Mammary epithelial cell (primary cell): ENCODE measurements at places on chromosomes 13 and 19.

- no peak for DNase-seq
Measured at GRCh38 chr19:43687660-43687997, 17.7 kb upstream of the PLAUR start.

- no peak for DNase-seq
Measured at GRCh38 chr13:37685206-37685605, 86.6 kb upstream of the POSTN start.

- no peak for DNase-seq
Measured at GRCh38 chr19:50460161-50460765, 16.0 kb upstream of the EMC10 start.

- peak; percentile 75 for DNase-seq
Measured at GRCh38 chr19:3276341-3276799, 51.9 kb downstream of the CELF5 start.

GRCh38 chr19:41362143-41362847 is 1.7 kb downstream of the B9D2 start:
- DNase-seq, result no peak

- DNase-seq, result peak; percentile 72
Measured at GRCh38 chr19:47697863-47698609, 15.2 kb upstream of the EHD2 start.

GRCh38 chr13:43758834-43759233 is 27.9 kb downstream of the ENOX1 start:
- no peak for DNase-seq

GRCh38 chr19:41427647-41428480 is 690 bp upstream of the B3GNT8 start:
- DNase-seq, result no peak

DNA sequence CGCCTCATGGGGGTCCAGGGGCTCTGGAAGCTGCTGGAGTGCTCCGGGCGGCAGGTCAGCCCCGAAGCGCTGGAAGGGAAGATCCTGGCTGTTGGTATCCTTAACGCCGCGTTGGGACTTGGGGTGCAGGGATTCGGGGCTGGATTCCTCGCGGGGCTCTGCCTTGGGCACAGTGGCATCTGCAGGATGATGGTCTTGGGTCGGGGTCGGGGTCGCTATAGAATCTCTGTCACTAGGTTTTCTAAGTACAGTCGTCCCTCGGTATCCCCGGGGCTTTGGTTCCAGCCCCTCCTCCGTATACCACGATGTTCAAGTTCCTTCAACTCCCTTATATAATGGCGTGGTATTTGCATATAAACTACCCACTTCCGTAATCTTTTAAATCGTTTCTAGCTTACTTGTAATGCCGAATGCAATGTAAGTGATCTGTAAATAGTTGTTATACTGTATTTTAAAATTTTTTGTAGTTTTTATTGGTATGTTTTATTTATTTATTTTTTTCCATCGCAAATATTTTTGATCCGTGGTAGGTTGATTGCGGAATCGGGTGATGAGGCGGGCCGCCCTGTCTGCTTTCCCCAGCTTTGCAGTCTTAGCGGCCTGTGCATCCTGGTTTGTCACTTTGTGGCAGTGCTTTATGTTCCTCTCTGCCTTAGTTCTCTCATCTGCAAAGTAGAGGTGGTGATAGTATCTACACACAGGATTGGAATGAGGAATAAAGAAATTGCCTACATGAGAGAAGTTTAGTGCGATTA is 606 bp downstream of the ERCC5 start:
- DNase-seq, result peak; percentile 35

DNA sequence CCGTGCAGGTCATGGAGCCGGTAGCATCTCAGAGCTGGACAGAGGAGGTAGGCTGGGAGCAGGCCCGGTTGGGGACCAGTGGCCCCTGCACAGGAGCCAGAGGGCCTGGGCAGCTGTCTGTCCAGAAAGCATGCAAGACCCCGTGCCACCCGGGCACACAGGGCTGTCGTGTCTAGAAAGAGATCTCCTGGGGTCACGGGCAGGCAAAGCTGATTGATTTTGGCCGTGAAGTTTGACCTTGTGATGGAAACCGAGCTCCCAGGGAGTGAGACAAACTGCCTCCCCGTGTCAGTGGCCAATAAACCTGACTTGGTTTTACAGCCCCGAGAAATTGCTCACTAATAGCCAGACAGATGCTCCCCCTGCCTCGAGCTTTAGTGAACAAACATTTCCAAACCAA is 98.8 kb downstream of the KDM4B start:
- DNase-seq, result no peak

- no peak for DNase-seq
Measured at GRCh38 chr19:58010507-58010906, 7.9 kb upstream of the ZNF606 start.

GRCh38 chr13:95560387-95560786 is 7.9 kb downstream of the CLDN10 start:
- no peak for DNase-seq

DNA sequence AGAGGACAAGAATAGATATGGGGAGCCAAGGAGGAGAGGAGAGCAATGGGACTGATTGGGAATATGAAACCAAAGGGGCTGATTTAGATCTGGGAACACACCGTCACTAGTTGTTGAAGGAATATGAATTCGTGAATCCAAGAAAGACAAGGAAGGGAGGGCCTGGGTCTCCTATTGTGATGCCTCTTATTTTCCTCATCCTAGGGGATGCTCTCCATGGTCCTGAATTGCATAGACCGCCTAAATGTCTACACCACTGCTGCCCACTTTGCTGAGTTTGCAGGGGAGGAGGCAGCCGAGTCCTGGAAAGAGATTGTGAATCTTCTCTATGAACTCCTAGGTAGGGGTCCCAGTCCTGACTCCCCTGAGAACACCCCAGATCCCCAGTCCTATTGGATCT is 21.5 kb downstream of the RYR1 start:
- no peak for DNase-seq

- no peak for DNase-seq
Measured at GRCh38 chr13:100461309-100462030, 127.1 kb downstream of the GGACT start.

GRCh38 chr13:98083936-98084335 is 59.0 kb upstream of the FARP1 start:
- DNase-seq, result peak; percentile 16

- no peak for DNase-seq
Measured at GRCh38 chr13:95552539-95553441, at the start of gene CLDN10. CLDN10 (plus strand) TSS chr13:95552720; CDS start chr13:95552754, 34 bp downstream.

DNA sequence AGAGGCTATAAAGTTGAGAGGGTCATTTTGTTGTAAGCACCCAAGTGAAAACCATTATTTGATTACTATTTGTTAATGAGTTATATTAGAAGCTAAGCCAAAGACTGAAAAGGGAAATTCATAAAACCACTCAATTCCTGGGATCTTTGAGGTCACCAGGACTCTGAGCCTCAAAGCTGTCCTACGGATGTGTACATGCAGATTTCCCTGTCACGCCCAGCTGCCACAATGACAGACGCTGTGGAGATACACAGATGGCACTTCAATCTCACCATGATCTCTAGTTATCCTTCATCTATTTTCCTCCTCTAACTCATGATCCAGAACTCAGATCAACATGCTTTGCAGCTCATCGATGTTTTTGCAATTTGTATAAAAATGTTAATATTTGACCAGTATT is 403.5 kb upstream of the MIR17HG start:
- DNase-seq, result no peak

DNA sequence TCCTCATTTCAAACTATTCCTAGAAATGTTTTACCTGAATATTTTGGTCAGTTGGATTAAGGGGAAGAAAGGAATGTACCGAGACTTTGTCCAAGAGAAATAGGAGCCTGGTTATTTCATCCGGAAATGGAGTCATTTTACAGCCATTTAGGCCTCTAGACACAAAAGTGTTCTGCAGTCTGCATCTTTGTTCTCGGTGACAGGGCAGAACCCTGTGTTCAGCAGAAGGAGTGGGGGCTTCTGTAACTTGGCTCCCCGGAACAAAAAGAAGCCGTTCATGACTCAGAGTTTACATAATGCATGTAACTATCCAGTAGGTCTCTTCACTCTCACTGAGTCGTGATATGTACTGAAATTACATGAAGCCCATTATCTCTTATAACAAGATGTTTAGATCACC is 21.6 kb upstream of the FNDC3A start:
- DNase-seq, result peak; percentile 23

DNA sequence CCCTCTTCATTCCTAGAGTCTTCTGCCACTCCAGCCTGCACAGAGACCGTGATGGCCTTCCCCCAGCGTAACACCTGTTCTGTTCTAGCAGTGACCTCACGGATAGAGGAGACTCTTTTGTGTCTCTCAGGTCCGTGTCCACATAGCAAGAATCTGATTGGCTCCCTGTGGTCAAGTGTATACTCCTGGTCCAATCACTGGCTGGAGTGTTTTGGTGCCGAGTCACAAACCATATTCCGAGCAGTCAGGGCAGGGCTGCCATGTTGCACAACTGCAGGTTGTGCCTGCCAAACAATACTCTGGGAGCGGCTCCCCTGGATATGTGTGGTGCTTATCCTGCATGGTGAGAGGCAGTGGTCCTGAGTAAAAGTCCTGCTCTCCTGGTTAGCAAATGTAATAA is 402.4 kb downstream of the KCNRG start:
- peak; percentile 18 for DNase-seq

- no peak for DNase-seq
Measured at GRCh38 chr13:60619461-60619860, 222.4 kb downstream of the TDRD3 start.

- DNase-seq, result no peak
Measured at GRCh38 chr19:37594982-37595382, 306 bp downstream of the ZNF540 start.

DNA sequence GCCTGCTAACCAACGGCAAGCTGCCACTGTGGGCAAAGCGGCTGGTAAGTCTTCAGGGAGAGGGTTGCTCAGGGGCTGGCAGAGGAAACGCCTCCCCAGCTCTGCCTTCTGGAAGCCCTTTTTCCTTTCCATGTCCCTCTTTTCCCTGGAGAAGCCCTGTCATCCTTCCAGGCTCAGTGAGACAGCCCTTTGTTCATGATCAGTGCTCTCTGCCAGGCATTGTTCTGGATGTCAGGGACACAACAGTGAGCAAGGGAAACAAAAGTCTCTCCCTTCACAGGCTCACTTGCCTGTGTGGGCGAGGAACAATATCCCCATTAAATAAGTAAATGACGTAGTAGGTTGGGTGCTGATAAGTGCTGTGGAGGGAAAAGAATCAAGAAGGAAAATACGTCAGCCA is 13.9 kb upstream of the OVOL3 start:
- no peak for DNase-seq

- DNase-seq, result no peak
Measured at GRCh38 chr13:77502104-77502720, 33.3 kb upstream of the SCEL start.

DNA sequence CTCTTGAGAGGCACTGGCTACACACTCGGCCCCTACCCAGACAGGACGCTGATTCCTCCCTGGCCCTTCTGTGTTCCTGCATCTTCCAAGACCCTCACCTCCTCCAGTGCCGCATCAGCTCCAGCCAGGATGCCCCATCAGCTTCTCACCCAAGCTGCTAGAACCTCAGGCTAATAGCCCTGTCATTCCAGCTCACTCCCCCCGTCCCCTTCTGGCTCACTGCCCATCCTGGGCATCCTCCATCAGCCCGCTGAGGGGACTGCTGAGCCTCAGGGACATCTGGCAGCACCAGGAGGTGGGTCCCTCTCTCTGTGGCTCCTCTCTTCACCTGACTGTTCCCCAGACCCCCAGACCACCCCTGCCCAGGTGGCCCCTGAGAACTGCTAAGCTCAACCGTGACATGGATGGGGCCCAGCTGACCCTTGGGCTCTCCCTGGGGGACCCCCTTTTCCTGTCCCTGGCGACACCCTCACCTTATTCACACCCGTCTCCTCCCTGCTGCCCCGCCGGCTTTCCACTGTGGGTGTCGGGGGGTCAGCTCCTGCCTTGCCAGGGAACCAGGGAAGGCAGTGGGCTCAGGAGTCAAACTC is 4.8 kb downstream of the FFAR3 start:
- DNase-seq, result no peak

DNA sequence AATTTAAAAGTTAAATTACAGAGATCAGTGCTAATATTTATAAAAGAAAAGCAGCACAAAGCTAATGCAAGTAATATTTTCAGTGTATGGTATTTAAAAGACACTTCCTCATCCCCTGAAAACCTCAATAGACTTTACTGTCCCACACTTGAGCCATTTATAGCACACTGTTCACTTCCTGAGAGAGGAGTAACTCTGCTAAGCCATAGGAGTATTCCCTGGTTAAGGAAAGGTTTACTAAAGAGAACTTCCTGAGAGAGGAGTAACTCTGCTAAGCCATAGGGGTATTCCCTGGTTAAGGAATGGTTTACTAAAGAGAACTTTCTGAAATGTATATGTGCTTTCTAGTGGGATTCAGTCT is 159.4 kb downstream of the NHLRC3 start:
- DNase-seq, result no peak

GRCh38 chr19:12825254-12826131 is 8.9 kb downstream of the RTBDN start:
- no peak for DNase-seq

GRCh38 chr19:42132851-42133528 is 744 bp upstream of the POU2F2 start:
- DNase-seq, result peak; percentile 41

DNA sequence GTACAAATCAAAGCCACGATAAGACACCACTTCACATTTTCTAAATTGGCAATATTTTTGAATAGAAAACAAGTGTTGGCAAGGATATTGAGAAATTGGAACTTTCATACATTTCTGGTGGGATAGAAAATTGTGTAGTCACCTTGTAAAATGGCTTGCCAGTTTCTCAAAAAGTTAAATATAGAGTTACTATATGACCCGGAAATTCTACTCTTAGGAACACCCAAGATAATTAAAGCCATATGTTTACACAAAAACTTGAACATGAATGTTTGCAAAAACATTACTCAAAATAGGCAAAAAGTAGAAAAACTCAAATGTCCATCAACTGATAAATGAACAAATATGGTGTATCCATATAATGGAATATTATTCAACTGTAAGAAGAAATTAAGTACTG is 552.5 kb downstream of the TBC1D4 start:
- no peak for DNase-seq

GRCh38 chr13:27194895-27195764 is 23.5 kb upstream of the USP12 start:
- peak; percentile 91 for DNase-seq

GRCh38 chr19:40646743-40647254 is 43.7 kb downstream of the NUMBL start:
- peak; percentile 54 for DNase-seq

GRCh38 chr13:94950303-94950702 is 238.0 kb upstream of the SOX21 start:
- DNase-seq, result no peak

- no peak for DNase-seq
Measured at GRCh38 chr13:21979161-21979806, 308.4 kb downstream of the FGF9 start.

DNA sequence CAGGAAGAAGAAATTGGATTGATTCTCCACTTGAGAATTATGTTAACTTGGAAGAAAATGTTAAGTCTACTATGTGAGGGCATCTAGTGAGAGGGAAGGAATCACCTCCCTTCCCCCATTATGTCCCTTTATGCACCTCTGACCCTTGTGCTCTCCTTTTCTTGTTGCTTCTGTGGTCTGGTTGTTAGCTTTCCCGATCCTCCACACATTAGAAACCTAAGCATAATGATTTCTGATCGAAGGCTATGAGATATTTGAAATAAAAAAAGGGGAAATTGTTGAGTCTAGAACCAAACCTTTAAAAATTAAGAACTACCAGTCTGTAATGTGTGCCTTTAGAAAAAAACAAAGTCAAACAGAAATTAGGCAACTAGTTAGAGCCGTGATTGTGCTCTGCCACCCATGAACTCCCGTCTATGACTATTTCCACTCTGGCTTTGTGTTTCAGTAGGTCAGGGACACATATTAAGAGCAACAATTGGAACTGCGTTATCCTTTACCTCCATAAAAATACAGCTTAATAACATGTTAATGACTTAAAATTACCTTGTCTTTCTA is 463 bp upstream of the GPC6 start:
- DNase-seq, result no peak
